ENCODE measurements at places on chromosomes 13 and 19. TPM values are rescaled to one million over a fixed set of nuclear protein-coding genes. Genes with fewer than 3 reads are reported as not detected.

DNA sequence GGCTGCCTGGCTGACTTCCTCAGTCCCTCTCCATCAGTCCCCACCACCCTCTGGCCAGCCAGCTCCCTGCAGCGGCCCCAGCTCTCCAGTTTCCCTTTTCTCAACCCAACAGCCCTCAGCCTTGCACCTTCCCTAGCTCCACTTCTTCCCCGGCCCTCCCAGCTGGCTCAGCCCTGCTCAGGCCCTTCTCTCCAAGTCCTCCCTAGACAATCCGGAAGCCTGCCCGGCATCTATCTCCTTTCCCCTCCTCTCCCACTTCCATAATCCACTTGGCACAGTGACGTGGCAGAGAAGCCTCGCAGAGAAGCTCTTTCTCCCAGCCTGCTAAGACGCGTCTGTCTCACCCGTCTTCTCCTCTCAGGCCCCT, 1.1 kb downstream of the UBXN6 start:
- peak; percentile 85 for DNase-seq

- no peak for DNase-seq
Observed at GRCh38 chr19:17339088-17339741, 1.9 kb downstream of the GTPBP3 start.

GRCh38 chr13:33710924-33711323, 107.0 kb upstream of the RFC3 start:
- no peak for DNase-seq

- DNase-seq, result no peak
Observed at GRCh38 chr19:40303765-40304164, 18.6 kb upstream of the AKT2 start.

DNA sequence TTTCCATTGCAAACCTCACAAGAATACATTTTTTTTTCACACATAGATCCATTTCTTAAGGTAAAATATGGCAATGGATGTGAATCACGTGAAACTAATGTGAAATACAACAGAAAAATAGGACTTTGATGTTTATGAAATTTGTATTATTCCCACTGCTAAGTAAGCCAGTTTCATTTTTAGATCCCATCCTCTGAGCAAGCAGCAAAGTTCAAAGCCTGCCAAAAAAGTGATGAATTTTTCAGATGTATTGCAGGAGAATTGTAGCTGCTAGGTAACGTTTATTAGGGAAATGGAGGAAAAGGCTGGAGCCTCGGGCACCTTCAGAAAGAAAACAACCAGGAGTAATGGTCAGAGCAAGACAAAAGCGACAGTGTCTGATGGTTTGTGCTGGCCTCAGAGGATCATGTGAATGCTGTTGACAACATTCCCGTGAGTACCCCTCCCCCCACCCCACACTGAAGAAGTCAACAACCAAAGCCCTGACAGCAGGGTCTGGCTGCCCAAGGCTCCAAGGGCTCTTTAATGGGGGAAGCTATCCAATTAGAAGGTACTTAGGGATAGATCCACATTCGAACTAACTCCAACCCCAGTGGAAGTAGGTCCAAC, 95.5 kb downstream of the OXGR1 start:
- DNase-seq, result peak; percentile 31

Gene CDX2
- total RNA-seq, result not detected

Gene PEG3
- total RNA-seq, result 332 TPM

GRCh38 chr19:45097776-45098520, 5.0 kb downstream of the PPP1R37 start:
- DNase-seq, result peak; percentile 21

Measured in tongue (tissue), 3 donors.